ENCODE measurements at places on chromosomes 4 and X.

- DNase-seq = no peak
These were observed 60.3 kb upstream of the HSD17B10 start for GRCh38 chrX:53494436-53494835.

DNA sequence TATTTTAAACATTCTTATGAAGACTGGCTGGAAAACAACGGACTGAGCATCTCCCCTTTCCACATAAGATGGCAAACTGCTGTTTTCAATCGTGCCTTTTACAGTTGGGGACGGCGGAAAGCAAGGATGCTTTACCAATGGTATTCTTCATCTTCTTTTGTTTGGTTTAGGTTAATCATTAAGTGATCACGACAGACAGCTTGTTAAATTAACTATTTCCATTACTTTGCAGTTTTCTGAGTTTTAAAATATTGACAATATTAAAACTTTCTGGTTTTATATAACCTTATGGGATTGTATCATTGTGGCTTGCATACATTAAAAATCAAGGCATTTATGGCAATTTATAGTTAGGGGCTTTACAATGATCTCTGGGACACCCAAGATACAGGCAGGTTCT lies 3.8 kb downstream of the MBTPS2 start:
- DNase-seq = no peak

GRCh38 chrX:124045109-124045508 lies 83.6 kb downstream of the STAG2 start:
- no peak for DNase-seq

DNA sequence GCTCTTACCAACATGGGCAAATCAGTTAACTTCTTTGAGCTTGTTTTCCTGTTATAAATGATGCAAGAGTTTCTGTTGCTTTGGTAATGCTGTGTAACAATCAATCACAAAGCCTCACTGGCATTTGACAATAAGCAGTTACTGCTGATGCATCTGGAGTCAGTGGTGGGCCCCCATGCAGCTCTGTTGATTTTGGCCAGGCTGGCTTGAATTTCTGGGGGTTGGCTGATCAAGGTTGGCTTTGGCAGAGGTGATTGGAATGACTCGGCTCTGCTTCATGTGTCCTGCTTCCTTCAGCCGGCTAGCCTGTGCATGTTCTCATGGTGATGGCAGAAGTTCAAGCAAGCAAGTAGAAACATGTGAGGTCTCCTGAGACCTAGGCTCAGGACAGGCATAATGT lies 90.4 kb downstream of the PHEX start:
- DNase-seq = no peak

DNA sequence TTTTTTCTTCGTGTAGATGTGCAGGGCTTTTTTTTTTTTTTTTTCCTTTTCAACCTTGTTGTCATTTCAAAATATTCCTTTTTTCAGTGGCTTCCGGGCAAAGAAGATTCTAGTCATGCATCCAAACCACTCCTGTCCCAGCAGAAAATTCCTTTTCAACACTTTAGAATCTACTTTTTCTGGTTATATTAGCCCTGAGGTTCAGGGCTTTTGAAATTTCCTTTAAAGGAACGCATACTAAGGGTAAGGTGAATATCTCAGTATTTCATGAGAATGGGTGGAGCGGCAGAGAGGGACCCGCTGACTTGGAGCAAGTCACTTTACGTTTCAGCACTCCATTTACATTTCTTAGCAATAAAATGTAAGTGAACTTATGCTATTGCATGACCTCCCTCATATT lies 15.6 kb upstream of the TENM3 start:
- no peak for DNase-seq

GRCh38 chr4:123783921-123784320 lies 387.3 kb downstream of the SPRY1 start:
- no peak for DNase-seq
